ENCODE measurements at places on chromosomes 11 and 22. TPM values are rescaled to one million over a fixed set of nuclear protein-coding genes. Genes with fewer than 3 reads are reported as not detected.

MMP13 gene
- total RNA-seq = not detected

TMEM86A gene
- total RNA-seq = 1.9 TPM

OR5P2 gene
- total RNA-seq = not detected

TEAD1 gene
- 26.9 TPM for total RNA-seq

TEX12 gene
- total RNA-seq = not detected

C22orf31 gene
- not detected for total RNA-seq

TMPRSS13 gene
- not detected for total RNA-seq

YWHAH gene
- 111 TPM for total RNA-seq

MTNR1B gene
- not detected for total RNA-seq

VSTM5 gene
- 0.13 TPM for total RNA-seq

PANX3 gene
- not detected for total RNA-seq

BEST1 gene
- total RNA-seq = 0.13 TPM

ADM2 gene
- 0.25 TPM for total RNA-seq

WT1 gene
- not detected for total RNA-seq

ADORA2A gene
- 3.0 TPM for total RNA-seq

IGF2 gene
- total RNA-seq = 22.0 TPM

TRPM5 gene
- not detected for total RNA-seq

BTBD18 gene
- not detected for total RNA-seq

ST14 gene
- under 0.01 TPM for total RNA-seq

OR52H1 gene
- total RNA-seq = 0.13 TPM

CDON gene
- total RNA-seq = 4.8 TPM

KRTAP5-8 gene
- total RNA-seq = not detected

TRAF6 gene
- 7.1 TPM for total RNA-seq

LRP4 gene
- 0.77 TPM for total RNA-seq

LRRC55 gene
- total RNA-seq = 0.13 TPM

CD3D gene
- total RNA-seq = not detected

CCDC87 gene
- total RNA-seq = 0.13 TPM

ASPHD2 gene
- total RNA-seq = 2.0 TPM

FREY1 gene
- total RNA-seq = 0.51 TPM
